ENCODE measurements at places on chromosomes 2 and 18.

GRCh38 chr2:237359894-237360780, 53.8 kb downstream of the COL6A3 start:
- DNase-seq: no peak

- DNase-seq: no peak
Observed at GRCh38 chr2:121558329-121558728, 27.6 kb downstream of the RNU4ATAC start.

DNA sequence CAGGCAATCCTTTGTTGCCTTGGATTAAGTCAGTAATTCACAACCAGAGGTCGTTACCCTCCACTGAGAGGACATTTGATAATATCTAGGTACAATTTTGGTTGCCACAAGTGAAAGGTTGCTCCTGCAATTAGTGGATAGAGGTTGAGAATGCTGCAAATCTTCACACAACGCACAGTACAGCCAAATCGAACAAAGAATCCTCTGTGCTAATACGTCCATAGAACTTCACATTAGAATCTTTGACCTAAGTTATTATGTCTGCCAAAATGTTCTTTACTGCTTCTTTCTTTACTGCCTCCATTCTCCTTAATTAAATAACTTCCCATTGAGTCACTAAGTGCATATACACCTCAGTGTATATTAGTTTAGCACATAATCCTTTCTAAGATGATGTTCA, 879.5 kb downstream of the TRIB2 start:
- no peak for DNase-seq

- no peak for DNase-seq
Observed at GRCh38 chr2:46684661-46685060, 205.3 kb downstream of the TMEM247 start.

- DNase-seq: no peak
Observed at GRCh38 chr2:157727693-157728092, 99.0 kb upstream of the ACVR1C start.

DNA sequence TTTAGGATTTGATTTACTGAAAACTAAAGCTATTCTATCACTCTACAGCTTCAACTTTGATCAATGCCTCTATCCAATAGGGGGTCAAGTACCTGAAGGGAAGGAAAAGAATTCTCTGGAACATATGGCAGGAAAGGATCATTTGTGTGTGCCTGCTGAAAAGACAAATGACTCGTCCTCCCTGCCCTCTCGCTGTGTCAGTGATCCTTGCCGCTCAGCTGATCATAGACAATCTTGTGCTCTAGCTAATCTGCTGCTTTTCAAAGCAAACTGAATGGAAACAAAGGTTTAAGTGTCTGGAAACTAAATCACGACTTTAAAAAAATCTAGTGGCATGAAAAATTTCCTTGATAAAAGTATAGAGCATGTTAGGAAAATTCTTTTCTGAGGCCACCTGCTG, 75.6 kb upstream of the CPO start:
- DNase-seq: no peak

DNA sequence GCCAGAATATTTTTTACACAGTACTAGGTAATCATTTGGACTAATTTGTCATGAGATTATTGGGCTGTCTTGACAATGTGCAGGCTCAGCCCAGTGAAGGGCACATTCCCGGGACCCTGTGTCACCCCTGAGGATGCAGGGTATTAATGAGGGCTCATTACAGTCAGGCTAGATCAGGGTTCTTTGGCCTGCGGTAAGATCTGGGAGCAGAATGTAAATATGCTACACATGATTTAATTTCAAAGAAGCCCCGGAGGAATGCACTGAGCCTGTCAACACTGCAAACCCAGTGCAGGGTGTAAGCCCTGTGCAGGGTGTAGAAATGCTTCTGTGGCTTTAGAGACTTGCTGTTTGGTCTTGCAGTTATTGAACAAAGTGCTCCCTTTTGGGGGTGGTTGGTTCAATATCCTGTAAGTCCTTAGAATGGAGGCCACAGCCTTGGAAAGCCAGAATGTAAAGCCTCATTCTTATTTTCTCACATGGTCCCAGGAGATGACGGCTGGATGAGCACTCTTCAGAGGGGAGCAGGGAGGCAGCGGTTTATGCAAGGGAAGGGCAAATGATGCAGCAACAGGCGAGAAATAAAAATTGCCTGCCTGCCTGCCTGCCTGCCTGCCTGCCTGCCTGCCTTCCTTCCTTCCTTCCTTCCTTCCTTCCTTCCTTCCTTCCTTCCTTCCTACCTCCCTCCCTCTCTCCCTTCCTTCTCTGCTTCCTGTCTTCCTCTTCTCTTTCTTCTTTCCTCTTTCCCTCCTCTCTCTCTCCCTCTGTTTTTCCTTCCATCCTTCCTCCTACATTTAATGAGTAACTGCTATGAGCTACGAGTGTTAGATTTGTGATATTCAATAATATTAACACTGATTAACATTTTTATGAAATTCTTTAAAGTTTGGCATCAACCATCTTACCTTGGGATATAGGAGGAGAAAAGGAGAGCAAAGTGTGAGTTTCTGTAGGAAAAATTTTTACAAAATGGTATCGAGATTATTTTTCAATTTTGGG, 148.8 kb downstream of the VAPA start:
- DNase-seq: peak; percentile 56

DNA sequence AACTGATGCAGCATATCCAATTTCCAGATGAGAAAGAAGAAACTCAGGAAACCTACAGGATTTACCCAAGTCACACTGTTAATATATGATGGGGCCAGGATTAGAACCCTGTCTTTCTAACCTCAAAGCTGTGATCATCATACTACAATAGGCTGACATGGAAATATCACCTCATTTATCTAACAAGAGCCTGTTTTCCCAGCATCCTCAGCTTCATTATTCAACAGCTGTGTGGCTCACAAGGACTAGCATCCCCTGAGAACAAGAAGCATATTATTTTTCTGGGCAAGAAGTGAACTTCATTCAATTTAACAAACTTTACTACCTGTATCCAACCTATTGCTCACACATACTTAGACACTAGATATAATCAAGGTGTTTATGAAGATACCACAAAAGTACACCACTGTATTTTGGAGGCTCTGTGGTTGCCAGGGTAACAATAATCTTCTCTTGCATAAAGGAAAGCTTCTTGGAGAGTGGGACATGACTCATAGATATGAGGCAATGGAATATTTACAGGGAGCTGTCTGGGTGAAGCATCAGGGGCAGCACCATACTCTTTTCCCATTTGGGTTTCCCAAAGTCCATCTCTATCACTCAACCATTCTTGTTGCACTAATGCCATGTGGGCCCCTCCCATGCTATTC, 218.2 kb downstream of the RAD51AP2 start:
- DNase-seq: no peak

- DNase-seq: peak; percentile 59
Observed at GRCh38 chr2:152716805-152717227, 445 bp downstream of the PRPF40A start.

- no peak for DNase-seq
Observed at GRCh38 chr2:209821806-209822205, 50.2 kb downstream of the UNC80 start.

DNA sequence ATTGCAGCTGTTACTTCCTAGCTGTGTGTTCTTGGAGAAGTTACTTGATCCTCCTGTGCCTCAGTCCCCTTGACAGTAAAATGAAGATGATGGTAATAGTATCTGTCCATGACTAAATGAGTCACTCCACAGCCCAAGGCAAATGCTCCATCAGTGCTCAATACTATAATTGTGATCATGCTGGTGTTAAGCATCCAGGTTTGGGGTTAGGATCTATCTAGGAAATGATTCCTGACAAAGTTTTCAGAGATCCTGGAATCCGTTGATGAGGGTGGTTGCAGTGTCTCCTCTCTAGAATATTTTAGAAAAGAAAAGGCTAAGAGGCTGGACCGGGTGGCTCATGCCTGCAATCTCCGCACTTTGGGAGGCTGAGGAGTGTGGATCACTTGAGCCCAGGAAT, 2.7 kb upstream of the PRELID3A start:
- no peak for DNase-seq

GRCh38 chr18:6941996-6942395, 175.6 kb downstream of the LAMA1 start:
- peak; percentile 39 for DNase-seq

GRCh38 chr2:112006076-112006410, 49.0 kb upstream of the TMEM87B start:
- no peak for DNase-seq

- DNase-seq: no peak
Observed at GRCh38 chr2:28347596-28347995, 45.1 kb upstream of the FOSL2 start.

GRCh38 chr2:88036182-88036581, 19.4 kb downstream of the KRCC1 start:
- no peak for DNase-seq

DNA sequence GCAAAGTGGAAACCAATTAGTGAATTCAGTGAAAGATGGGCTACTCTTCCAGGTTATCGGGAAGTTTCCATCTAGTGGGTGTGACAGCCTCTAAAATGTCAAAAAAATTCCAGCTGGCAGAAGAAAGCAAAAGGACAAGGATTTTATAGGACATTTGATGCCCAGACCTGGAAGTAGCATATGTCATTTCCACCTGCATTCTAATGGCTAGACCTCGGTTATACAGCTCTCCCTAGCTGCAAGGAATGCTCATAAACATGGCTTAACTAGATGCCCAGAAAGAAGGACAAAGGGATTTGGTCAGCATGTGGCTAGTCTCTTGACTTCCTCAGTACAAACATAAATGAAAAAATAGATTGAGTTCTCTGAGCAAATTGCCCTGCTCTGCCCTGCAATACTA, 215.4 kb downstream of the NYAP2 start:
- no peak for DNase-seq

GRCh38 chr18:31101183-31102024, 817 bp downstream of the DSC2 start:
- peak; percentile 64 for DNase-seq
